ENCODE measurements at places on chromosomes 5 and 9. TPM values are rescaled to one million over a fixed set of nuclear protein-coding genes. Genes with fewer than 3 reads are reported as not detected.

DNA sequence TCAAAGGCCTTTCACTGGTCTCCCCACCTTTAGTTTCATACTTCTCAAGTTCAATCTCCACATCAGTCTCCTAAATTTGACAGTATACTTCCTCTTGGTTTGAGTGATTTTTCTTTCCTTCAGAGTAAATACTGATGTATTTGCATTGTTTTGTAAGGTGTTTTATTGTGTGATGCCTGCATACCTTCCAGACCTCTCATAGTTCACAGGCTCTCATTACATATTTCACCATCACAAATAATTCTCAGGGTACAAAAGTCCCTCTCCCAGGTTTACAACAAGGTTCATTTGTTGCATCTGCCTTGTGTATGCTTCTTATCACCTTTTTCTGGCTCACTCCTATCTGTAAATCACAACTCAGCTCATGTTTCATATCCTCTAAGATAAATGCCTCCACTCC lies 22.2 kb upstream of the TUSC1 start:
- DNase-seq: no peak

- peak; percentile 86 for DNase-seq
Observed at GRCh38 chr5:151006704-151007334, 13.6 kb upstream of the GPX3 start.

- no peak for DNase-seq
Observed at GRCh38 chr9:37943345-37944265, 39.7 kb upstream of the SLC25A51 start.

- no peak for DNase-seq
Observed at GRCh38 chr9:113580954-113581311, 117.4 kb downstream of the RGS3 start.

MYOT gene
- total RNA-seq: 3.1 TPM

C5orf46 gene
- 1.9 TPM for total RNA-seq

CDKN2B gene
- total RNA-seq: 7.1 TPM

VDAC1 gene
- total RNA-seq: 104 TPM

- no peak for DNase-seq
Observed at GRCh38 chr9:27532046-27532445, 2.4 kb upstream of the MOB3B start.

LHX6 gene
- total RNA-seq: 8.3 TPM

PLAC8L1 gene
- total RNA-seq: 0.43 TPM

THG1L gene
- total RNA-seq: 8.4 TPM
